ENCODE measurements at places on chromosomes 3 and 15.

DNA sequence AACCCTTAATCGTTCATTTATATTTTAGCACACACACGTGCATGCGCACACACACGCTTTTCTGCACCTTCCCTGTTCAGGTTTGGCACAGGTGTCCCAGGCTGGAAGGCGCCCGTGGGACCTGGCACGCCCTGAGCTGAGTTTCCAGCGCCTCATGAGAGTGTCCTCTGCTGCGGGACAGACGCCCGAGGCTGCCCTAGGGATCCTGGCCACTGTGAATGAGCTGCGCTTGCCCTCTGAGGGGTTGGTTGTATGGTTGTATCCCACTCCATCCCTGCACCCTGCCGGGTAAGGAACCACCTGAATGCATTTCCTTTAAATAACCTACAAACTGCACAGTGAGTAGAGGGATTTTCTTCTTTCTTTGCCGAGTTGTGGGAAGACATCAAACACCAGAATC, 12.2 kb upstream of the MEX3B start:
- no peak for DNase-seq

- no peak for DNase-seq
Observed at GRCh38 chr15:55279746-55280351, 9.8 kb downstream of the RAB27A start.

DNA sequence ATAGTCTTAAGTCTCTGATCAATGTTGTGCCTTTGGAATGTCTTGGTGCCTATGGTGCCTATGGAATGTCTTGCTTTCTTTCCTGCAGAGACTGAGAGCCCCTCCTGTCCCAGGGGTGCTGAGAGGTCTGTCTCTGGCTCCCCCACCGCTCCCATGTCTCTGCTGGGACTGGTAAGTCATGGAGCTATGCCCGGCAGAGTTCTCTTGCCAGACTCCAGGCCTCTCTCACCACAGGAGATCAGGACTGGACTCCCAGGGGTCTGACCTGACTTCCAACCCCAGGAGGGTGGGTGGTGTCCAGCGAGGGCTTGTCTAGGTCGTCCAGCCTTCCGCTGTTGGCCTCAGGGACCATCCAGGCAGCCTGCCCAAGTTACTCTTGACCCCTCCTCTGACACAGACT, 14.0 kb upstream of the CYP11A1 start:
- no peak for DNase-seq

DNA sequence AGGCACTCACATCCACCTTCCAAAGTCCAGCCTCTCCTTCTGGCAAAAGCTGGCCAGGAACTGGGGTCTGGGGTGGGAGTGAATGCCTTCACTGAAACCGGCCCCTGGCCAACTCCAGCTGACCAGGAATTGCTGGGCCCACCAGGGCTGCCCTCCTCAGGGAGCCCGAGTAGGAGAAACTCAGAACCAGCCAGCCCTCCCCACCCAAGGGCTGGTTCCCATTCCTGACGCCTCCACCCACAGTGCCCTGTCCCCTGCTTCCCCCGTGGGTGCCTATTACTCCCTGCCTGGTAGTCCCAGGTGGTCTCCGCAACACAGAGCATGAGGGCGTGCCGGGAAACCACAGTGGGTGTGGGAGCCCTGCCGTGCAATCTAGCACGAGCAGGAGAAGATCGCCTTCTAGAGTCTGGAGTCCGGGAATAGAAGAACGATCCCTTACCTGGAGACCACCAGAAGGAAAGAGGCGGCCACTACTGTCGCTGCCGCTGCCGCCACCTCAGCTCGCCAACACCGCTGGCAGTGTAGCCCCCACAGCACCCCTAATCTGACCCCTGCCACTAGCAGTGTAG, 178.8 kb downstream of the POTEB3 start:
- DNase-seq: no peak

DNA sequence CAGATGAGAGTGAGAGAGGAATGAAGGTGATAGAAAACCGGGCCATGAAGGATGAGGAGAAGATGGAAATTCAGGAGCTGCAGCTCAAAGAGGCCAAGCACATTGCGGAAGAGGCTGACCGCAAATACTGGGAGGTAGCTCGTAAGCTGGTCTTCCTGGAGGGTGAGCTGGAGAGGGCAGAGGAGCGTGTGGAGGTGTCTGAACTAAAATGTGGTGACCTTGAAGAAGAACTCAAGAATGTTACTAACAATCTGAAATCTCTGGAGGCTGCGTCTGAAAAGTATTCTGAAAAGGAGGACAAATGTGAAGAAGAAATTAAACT, 88.9 kb downstream of the EOMES start:
- no peak for DNase-seq

GRCh38 chr3:14822670-14823390, 4.1 kb downstream of the FGD5 start:
- no peak for DNase-seq

DNA sequence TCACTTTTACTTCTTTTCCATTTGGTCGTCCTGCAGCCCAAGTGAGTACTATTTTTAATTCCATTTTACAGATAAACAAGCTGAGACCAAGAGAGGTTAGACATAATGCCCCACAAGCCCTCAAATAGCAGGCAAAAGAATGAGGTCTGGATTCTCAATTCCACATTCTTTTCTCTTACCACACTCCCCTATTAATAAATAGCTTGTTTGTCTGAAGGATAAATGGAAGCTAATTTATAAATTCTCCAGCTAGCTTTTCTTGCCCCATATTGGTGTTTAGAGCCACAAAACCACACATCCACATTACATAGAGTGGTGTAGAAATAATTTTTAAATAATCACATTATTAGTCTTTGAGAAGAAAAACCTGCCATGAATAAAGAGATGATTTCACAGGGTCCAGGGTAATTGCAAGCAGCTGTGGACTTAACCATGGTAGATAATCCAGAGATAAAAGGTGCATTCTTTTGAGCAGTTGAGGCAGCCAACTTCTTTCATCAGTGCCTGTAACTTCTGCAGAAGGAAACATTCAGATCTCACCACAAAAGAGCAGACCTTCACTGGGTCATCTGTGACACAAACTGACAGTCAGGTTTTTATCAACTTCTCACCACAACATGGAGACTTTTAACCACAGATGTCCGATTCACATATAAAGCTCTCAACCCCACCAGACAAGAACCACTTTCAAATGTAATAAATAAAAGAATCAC, 313.4 kb upstream of the STT3B start:
- DNase-seq: no peak

- no peak for DNase-seq
Observed at GRCh38 chr3:172287937-172288477, 160.2 kb downstream of the GHSR start.

- no peak for DNase-seq
Observed at GRCh38 chr3:94083261-94083660, 20.4 kb downstream of the NSUN3 start.

DNA sequence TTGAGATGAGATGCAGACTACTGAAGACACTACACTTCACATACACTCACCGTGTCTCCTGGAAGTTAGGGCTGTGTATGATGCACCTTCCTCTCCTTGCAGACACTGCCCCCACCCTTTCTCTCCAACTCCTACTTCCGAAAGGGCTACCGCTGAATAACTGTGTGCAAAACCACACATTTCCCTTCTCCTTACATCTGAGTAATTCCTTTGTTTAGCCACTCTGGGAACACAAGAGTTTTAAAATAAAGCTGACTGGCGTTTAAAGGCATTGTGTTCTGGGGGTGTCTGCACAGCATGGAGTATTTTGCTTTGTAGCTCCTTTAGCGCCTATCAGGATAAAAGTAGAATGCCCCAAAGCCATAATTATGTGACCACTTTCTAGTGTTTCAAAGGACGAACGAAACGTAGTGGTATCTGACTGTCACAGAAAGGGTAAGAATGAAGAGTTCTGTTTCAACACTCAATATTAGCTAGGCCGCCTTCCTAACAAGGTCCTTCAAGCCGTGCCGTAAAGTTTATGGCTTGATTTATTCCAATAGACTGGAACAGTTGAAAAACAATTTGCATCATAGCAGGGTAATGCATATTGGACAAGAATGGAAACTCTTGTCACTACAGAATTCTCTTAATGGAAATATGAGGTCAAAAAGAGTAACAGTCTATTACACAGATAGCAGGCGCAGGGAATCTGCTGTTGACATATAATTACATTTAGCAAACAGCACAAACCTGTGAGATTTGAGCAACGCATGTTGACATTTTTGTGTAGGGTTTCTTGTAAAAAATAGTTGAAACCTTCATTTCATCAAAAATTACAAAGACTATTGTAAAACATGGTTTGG, 619.9 kb downstream of the FOXP1 start:
- no peak for DNase-seq

DNA sequence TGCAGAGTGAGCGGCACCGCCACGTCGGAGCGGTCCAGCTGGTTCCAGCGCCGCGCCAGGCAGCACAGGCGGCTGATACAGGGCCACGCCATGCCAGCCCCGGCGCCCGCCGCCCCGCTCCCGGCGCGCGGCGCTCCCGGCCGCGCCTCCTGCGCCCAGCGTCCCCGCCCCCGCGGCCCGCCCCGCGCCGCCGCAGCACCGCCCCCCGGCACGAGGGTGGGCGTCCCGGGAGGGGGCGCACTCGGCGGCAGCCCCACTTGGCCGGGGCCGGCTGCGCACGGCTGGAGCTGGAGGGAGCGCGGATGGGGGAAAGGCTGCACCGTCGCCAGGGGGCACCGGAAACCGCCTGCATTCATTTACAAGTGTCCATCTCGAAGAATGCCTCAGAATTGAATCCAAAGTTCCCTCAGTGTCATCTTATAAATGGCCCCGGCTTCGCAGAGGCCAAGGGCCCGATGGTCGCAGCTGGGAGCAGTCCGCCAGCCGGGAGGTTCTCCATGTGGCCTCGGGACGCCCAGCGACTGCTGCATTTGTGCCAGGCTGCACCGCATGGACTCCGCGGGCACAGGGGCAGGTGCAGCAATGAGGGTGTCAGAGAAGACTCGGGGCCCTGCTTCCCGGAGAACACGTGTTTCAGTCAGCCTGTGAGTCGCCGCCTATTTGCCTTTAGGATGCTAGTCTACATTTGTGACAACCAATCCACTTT, at the start of gene MAP6D1:
Gene MAP6D1, minus strand, starts transcription at position 122 of the 706 bp plus-strand sequence. Its CDS starts 30 bp downstream, at position 92.
- no peak for DNase-seq

GRCh38 chr3:16599694-16600093, 5.5 kb downstream of the DAZL start:
- no peak for DNase-seq

- no peak for DNase-seq
Observed at GRCh38 chr3:23776352-23776891, 29.3 kb upstream of the UBE2E1 start.

DNA sequence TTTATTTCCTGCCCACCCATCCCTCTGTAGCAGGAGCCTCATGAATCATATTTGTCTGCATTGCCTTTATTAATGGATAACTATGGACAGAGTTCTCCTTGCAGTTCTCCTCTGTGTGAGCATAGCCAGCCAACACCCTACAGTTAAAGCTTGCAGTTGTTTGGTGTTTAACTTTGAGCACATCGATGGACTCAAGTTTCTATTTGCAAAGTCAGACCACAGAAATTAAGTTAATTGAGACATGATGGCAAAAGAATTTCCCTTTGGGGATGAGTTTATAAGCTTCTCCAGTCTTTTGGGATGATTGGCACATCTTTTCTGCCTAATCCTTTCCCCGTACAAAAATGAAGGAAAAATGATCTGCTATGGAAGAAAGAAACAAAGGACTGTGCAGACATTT, 398.9 kb upstream of the THBS1 start:
- no peak for DNase-seq

GRCh38 chr3:194787072-194787471, 101.4 kb downstream of the FAM43A start:
- DNase-seq: no peak

GRCh38 chr3:61173676-61174075, 77.6 kb downstream of the FHIT start:
- no peak for DNase-seq

DNA sequence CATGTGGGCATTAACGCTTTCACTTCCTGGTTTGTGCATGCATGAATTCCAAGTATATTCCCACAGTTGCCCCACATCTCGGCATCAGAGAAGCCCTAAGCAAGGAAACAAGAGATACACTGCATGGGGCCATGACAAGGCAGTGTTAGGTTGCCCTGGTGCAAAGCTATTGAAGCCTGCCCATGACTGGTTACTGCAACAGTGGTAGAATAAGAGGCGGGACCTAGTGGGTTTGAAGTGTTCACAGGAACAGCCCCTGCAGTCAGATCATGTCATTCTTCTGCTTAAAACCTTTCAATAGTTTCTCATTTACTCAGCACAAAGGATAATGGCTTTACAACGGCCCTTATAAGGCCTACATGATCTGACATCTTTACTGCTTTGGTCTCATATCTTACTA, 80.9 kb upstream of the TOPAZ1 start:
- DNase-seq: no peak

- no peak for DNase-seq
Observed at GRCh38 chr3:129226374-129226773, 23.0 kb upstream of the COPG1 start.

DNA sequence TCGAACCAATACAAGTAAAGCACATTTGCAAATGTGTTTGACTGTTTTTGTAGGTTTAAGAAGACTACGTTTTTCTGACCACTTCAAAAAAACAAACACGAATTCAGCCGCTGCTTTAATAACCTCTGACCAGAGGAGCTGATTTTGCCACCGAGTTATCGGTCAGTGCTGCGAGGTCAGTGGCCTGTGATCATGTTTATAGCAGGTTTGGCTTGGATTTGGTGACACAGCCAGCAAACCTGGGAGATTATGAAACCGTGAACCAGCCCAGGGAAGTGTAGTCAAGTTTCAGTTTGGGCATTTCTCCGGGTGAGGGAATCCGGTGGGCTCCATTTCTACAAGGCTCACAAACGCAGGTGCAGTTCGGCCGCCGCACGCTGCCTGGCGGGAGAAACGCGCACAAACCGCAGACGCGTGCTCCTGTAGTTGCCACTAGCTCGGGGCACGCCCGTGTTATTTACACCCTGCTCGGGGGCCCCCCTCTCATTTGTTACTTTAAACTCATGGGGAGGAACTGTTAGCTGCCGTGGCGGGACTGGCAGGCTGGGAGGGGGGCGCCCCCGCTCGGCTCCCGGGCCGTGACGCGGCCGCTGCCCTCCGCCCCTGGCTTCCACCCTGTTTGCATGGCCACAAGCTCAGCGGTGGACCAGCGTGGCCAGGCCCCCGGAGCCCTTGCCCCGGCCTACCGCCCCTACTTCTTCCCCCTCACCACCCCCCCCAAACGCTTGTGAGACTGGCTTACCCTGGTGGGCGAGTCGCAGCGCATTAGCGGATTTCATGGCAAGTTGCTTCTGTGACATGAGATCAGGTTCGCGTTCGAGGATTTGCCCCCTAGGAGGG, 13.6 kb upstream of the ONECUT1 start:
- no peak for DNase-seq

Measured in esophagus squamous epithelium (tissue), 5 donors.